ENCODE measurements at places on chromosomes 3 and 15.

DNA sequence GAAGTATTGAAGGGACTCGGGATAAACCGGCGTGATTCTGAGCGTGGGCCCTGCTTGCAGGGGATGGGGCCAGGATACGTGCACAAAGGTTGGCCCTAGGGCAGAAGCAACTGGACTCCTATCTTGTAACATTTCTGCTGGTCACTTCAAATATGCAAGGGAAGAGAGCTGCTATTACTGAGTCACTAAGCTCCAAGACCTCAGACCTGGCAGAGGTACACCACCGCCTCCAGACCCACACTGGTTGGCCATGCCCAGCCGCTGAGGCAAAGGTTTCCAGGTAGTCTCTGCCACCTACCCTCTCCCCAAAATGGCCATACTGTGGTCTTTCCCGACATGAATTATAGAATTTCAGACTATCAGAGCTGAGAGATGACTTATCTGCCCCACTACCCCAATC, 13.4 kb upstream of the STRA6 start:
- no peak for DNase-seq

DNA sequence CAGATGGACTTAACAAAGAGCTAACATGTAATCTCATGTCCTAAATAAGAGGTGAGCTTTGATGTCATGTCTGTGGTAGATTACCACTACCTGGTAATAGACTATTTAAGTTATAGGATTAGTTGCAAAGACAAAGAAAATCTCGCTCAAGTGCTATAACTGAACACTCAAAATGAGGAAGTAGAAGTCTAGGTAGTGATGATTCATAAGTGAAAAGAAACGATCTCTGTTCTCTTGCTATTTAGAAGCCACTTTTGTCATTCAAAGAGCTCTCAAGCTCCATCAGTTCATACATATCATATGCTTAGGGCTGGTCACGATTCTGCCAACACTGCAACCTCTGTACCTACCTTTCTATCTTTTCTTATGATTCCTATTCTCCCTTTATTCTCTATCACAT, 110.9 kb downstream of the EDEM1 start:
- no peak for DNase-seq

DNA sequence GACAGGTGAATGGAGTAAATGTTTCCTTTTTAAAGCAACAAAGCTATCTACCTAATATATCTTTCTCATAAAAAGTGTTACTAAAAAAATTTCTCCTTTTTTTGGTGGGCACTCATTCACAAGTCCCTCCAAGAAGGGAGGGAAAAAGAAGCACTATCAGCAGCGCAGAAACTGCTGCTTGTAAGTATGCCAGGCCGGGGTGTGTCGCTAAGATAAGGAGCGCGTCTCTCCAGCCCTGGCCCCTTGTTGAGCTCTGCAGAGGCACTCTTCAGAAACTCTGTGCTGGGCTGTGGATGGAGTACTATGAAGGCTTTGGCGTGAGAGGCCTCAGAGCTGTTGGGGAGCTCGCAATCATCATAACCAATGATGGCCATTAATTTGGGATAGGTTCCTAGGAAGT, 49.1 kb downstream of the ZDHHC3 start:
- DNase-seq: no peak

GRCh38 chr3:188659449-188660090, 505.6 kb downstream of the LPP start:
- no peak for DNase-seq

DNA sequence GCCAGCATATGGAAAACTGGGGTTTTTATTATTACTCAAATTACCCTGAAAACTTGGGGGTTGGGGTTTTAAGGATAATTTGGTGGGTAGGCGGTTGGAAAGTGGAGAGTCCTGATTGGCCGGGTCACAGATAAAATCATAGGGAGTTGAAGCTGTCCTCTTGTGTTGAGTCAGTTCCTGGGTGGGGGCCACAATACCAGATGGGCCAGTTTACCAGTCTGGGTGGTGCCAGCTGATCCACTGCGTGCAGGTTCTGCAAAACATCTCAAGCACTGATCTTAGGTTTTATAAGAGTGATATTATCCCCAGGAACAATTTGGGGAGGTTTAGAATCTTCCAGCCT, 4.9 kb upstream of the ZNF662 start:
- DNase-seq: no peak

DNA sequence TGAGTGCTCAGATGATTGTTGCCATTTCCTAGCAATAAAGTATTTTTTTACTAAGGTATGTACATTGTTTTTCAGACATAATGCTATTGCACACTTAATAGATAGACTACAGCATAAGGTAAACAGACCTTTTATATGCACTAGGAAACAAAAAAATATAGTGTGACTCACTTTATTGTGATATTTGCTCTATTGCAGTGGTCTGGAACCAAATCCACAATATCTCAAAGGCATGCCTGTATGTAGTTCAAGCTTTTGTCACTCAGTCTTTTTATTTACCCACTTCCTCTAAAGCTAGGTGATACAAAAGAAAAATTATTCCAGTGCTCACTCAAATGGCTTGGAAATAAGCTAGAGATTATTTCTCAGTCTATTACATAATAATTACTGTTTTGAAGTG, 209.9 kb upstream of the VEPH1 start:
- no peak for DNase-seq

- no peak for DNase-seq
Observed at GRCh38 chr3:183437666-183438564, 9.5 kb upstream of the MCF2L2 start.

GRCh38 chr3:174229916-174230315, 629.2 kb upstream of the NAALADL2 start:
- no peak for DNase-seq

DNA sequence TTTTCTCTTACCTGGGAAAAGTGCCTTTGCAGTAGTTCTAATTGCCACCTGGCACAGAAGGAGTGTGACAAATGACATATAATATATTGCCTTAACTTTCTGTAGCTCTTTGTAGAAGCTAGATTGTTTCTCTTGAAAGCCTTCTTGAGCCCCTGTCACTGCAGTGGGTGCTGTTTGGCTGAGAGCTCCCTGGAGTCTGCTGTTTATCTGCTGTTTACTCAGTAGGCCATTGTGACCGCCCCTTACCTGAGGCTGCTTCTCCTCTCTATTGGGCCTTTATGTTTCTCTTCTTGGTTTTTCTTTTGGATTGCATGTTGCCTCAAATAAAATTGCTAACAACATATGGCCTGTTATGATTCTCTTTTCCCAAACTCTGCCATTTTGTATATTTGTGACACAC, 16.7 kb downstream of the MAP2K5 start:
- no peak for DNase-seq

- DNase-seq: no peak
Observed at GRCh38 chr3:132180337-132180791, 136.8 kb upstream of the ACP3 start.

DNA sequence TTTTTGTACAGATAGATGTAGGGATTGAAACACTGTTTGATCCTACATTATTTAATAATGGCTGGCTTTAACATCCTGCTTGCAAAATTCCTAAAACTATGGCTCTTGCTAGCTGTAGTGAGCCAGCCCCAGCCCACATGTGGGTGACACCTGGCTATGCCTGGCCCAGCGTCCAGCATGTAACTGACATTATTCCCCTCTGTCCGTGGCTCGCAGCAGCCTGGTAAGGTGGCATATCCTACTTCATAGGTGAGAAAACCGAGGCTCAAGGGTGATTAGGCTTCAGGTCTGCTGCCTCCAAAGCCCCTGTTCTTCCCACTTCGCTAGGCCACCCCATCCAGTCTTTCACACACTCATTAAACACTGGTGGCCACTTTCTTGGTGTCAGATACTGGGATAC, 1.6 kb downstream of the CALML4 start:
- no peak for DNase-seq

- no peak for DNase-seq
Observed at GRCh38 chr3:182259579-182259978, 533.7 kb upstream of the ATP11B start.

DNA sequence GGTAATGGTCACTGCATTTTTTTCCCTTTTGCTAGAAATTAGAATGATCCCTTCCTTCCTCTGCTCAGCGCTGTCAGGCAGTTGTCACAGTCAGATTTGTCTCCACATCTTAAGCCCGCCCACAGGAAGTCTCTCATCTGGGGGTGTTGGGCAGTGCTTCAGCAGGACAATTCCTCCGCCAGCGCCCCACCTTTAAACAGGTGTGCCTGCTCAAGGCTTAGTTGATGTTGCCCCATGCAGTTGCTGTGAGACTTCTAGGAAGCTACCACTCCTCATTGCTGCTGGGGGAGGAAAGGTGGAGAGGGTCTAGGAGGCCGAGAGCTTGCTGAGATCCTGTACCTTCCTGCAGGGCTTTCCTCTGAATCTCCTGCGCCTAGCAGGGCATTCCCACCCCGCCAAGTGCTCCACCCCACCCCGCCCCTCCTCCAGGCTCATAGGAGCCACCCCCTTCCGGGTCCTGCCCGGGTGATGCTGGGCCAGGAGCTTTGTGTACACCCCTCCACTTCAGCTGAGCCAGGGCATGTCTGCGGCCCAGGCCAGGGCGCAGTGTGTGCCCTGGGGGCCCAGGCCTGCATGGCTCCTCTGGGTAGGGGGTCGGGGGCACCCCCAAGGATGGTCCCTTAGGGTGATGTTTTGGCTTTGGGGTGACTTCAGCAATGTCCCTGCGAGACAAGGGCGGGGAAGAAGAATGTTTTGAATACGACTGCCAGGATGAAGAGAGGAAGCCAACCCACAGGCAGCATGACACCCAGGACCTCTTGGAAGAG, 68.7 kb downstream of the TRAK1 start:
- DNase-seq: no peak

- DNase-seq: no peak
Observed at GRCh38 chr15:85407421-85408269, 27.2 kb downstream of the AKAP13 start.
